A549 (cell line): ENCODE measurements at places on chromosomes 7 and 10.

- DNase-seq, result no peak
Measured at GRCh38 chr7:71535616-71536015, 403.7 kb downstream of the GALNT17 start.

DNA sequence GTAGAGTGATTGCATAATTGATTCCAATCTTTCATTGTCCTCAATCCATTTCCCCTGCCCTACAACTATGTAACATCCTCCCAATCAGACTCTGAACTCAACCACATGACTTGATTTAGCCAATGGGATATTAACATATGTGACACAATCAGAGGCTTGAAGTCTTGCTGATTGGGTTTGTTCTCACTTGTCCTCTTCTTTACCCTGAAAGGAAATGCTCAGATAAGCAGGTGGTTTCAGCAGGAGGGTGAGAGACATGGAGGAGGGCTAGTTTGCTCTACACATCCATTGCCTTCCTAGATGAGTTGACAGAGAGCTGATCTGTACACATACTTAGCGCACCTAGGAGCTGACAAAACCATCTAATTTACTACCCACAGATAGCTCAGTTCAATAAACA lies 669.4 kb downstream of the NRG3 start:
- no peak for DNase-seq

GRCh38 chr7:138842111-138842510 lies 44.1 kb upstream of the ATP6V0A4 start:
- peak; percentile 15 for DNase-seq

DNA sequence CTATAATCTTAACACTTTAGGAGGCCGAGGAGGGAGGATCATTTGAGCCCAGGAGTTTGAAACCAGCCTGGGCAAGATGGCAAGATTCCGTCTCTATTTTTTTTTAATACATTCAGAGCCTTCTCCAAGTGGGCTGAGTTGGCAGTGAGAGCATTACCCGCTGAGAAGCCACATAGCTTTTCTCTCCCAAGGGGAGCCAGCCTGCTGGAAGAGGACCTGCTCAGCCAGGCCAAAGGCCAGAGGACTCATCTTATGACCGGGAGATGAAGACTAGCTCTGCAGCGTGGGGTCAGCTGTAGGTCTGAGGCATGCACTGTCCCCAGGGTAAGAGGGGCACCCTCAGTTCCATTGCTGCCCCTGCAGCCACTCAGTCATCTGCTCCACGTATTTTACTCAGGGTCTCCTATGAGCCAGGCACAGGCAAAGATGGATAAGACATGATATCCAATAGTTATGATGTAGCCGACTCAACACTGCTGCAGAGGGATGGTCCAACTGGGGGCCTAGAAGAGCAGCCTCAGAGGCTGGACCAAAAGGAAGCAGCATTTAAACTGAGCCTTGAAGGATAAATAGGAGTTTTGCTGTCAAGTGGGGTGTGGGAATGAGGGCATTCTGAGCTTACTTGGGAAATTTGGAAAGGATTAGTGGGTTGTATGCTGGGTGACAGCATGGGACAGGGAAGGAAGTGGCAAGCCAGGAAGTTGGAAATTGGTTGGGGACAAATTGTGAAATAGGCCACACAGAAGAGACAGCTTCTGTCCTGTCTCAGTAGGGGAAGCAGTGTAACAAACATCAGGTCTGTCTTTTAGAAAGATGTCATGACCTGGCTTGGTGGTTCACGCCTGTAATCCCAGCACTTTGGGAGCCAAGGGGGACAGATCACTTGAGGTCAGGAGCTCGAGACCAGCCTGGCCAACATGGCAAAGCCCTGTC lies 1.6 kb upstream of the MARVELD1 start:
- DNase-seq, result no peak

DNA sequence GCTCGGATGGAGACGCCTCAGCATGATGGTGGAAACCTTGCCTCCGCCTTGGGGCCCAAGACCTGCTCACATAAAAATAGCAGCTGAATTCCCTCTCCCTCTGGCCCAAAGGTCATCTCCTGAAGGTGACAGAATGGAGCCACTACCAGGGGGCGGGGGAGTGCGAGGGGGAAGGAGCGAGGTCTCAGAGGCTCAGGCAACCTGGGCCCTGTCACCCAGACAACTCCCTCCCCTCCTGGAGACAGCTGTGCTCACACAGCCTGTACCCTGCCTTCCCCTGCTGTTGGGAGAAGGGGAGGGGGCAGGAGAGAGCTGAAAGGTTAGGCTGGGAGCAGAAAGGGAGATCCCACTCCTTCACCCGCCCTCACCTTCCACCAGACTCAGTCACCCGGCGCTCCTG lies 173.0 kb upstream of the RHEB start:
- DNase-seq, result no peak

- no peak for DNase-seq
Measured at GRCh38 chr7:48295296-48295971, 124.2 kb downstream of the ABCA13 start.

DNA sequence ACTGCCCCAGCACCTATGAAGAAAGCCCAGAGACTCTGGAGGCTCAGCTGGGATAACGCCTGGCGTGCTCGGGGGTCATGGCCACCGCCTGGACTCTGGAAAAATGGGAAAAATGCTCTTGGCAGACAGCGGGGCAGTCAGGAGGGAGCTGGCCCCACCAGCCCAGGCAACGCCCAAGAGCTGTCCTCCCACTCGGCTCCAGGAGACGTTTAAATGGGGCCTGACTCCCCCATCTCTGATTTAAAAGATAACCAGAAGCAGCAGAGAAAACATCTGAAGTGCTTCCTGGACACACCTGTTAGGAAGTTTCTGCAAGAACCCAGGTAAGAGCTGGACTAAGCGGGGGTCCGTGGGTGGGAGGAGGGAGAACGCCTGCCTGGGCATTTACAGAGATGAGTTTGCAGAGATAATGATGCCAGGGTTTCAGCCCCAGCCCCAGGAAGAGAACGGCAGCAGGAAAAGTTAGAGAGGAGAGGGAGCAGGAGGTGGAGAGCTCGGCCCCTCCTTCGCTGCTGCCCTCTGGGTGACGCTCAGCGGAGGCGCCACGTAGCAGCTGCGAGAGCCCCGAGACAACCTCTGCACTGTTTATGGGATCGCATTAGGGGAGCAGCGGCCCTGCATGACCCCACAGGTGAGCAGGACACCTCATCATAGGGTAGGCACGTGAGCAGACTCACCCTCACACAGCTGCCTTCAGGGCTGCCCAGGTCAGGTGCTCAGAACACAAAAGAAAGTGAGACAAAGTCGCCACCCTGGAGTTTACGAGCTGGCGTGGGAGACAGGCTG lies 83.5 kb upstream of the INSIG1 start:
- no peak for DNase-seq

- no peak for DNase-seq
Measured at GRCh38 chr10:119370972-119371703, 163.8 kb downstream of the GRK5 start.

- no peak for DNase-seq
Measured at GRCh38 chr10:18545621-18546305, 105.6 kb downstream of the NSUN6 start.

DNA sequence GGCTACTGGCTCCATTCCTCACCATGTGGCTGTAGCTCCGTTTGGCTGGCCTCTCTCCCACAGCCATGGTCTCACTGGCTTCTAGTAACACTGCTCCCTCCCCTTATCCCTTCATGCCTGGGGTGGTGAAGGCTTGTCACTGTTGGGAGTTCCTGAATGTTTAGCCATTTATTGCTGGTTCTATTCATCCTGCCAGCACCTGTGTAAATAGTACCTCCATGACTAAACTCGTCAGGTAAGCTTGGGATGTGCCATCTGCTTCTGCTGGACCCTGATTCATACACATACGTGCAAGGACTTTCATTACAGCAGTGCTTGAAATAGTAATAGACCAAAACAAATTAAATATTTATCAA lies 61.6 kb downstream of the CCDC71L start:
- no peak for DNase-seq

- no peak for DNase-seq
Measured at GRCh38 chr10:32095116-32095733, 39.0 kb upstream of the KIF5B start.

DNA sequence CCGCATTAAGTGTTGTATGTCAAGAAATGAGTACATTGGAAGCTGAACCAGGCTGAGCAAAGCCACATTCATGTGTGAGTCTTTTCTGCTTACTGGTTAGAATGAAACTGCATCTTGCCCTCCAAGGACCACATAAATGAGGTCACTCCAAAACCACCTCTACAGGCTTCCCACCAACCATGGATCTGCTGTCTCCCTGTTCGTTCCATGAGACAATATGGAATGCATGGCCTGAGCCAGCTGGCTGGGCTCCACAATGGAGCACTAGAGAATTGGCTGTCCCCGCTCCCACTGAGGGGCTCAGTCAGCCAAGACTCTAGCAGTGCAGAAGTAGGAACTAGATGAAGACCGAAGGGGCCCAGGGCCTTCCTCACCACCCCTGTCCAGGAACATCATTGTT lies 120.8 kb downstream of the TNS3 start:
- DNase-seq, result no peak

- DNase-seq, result no peak
Measured at GRCh38 chr7:27634671-27635493, 27.8 kb downstream of the HIBADH start.

GRCh38 chr10:80529604-80530003 lies 8.1 kb upstream of the SH2D4B start:
- DNase-seq, result no peak

- DNase-seq, result no peak
Measured at GRCh38 chr7:74542558-74543117, 88.9 kb downstream of the GTF2IRD1 start.

DNA sequence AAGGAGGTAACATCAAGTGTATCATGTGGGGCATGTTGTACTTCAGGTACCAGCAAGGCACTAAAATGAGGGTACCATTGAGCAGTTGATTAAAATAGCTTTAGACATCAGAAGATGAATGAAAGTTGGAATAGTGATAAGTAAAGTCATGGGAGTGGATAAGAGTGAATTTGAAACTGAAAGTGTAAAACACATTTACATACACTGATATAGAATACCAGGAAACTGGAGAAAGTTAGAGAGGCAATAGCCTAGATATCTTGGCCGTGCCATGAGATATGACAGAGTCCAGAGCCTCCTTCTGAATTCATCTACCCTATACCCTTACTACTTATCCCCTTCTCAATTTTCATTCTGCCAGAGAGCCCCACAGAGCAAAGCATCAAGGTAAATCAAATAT lies 76.6 kb downstream of the GRM3 start:
- DNase-seq, result no peak

GRCh38 chr10:52313933-52314821 lies at the start of gene DKK1:
Gene DKK1 (plus strand): TSS chr10:52314281. CDS start chr10:52314435, 154 bp downstream.
- peak; percentile 95 for DNase-seq

- DNase-seq, result no peak
Measured at GRCh38 chr7:108149908-108150307, 19.7 kb upstream of the LAMB4 start.

- no peak for DNase-seq
Measured at GRCh38 chr10:76879116-76879913, 758.3 kb downstream of the KCNMA1 start.
